A673 (cell line): ENCODE measurements at places on chromosomes 16 and 17. TPM values are rescaled to one million over a fixed set of nuclear protein-coding genes. Genes with fewer than 3 reads are reported as not detected.

Gene CPNE2
- total RNA-seq, result 38.1 and 43.6 TPM in 2 replicates

Gene CACNA1G
- 7.1 and 10.8 TPM in 2 replicates for total RNA-seq

Gene LGALS9B
- total RNA-seq, result not detected in 2 replicates

Gene CNGB1
- total RNA-seq, result not detected in 2 replicates

Gene DGKE
- total RNA-seq, result 9.7 and 10.0 TPM in 2 replicates

GRCh38 chr17:1367351-1367745 lies 32.7 kb downstream of the YWHAE start:
- no peak overlapping the region for H3K4me3 ChIP-seq
- H3K36me3 ChIP-seq, result peaks cover 23% of the 10 kb centered on the region
- peak overlapping the region; percentile 49 for H3K27ac ChIP-seq
- DNase-seq, result no peak

- peak within 1 kb of the TSS; percentile 61 for H3K4me3 ChIP-seq
- DNase-seq, result peak; percentile 64
- peak within 1 kb of the TSS; percentile 68 for H3K27ac ChIP-seq
- no peaks in the 10 kb centered on the region for H3K36me3 ChIP-seq
Measured at GRCh38 chr16:89093602-89094251, at the start of gene ACSF3. Gene ACSF3 (plus strand): TSS chr16:89093852. CDS start chr16:89100682, 6,830 bp downstream.

DNA sequence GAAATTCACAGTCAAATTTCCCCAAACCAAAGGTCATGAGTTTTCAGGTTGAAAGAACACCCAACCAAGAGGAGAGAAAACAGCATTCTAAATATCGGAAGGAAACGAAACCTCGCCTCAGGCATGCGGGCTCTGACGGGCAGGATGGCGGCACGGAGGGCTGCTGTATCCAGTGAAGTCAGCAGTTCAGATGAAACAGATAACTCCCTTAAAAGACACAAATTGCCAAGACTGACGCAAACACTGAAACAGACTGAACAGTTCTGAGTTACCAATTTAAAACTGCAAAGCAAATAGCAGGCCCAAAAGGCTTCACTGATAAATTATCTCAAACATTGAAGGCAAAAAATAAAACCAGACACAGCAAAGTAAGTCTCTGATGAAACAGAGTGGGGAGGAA lies 20.6 kb upstream of the CDH15 start:
- H3K4me1 ChIP-seq, result no peaks in the 10 kb centered on the region
- no peaks in the 10 kb centered on the region for H3K27me3 ChIP-seq
- H3K36me3 ChIP-seq, result no peaks in the 10 kb centered on the region
- DNase-seq, result no peak

DNA sequence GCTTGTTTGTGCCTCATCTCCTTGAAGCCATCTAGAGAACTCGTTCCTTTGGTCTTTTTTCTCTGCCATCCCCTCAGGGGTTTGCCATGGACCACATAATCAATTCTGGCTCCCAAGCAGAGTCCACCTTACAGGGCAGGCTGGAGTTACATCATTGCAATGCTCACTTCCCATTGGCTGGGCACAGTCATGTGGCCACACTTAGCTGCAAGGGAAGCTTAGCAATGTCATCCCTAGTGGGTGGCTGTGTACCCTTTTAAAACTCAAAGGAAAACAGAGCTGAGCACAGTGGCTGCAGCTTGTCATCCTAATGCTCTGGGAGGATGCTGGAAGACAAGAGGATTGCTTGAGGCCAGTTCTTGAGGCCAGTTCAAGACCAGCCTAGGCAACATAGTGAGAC lies 41.9 kb upstream of the POLR3E start:
- no peak overlapping the region for H3K27ac ChIP-seq
- DNase-seq, result no peak
- peaks cover 2% of the 10 kb centered on the region for H3K36me3 ChIP-seq
- H3K27me3 ChIP-seq, result no peaks in the 10 kb centered on the region

- H3K36me3 ChIP-seq, result no peaks in the 10 kb centered on the region
- DNase-seq, result no peak
- H3K27ac ChIP-seq, result no peak within 1 kb of the TSS
- no peaks in the 10 kb centered on the region for H3K4me1 ChIP-seq
- no peaks in the 10 kb centered on the region for H3K27me3 ChIP-seq
- no peak within 1 kb of the TSS for H3K4me3 ChIP-seq
Measured at GRCh38 chr17:35752945-35753764, at the start of gene GAS2L2. Gene GAS2L2 (minus strand): TSS chr17:35753239. CDS start chr17:35752850, 389 bp downstream.

DNA sequence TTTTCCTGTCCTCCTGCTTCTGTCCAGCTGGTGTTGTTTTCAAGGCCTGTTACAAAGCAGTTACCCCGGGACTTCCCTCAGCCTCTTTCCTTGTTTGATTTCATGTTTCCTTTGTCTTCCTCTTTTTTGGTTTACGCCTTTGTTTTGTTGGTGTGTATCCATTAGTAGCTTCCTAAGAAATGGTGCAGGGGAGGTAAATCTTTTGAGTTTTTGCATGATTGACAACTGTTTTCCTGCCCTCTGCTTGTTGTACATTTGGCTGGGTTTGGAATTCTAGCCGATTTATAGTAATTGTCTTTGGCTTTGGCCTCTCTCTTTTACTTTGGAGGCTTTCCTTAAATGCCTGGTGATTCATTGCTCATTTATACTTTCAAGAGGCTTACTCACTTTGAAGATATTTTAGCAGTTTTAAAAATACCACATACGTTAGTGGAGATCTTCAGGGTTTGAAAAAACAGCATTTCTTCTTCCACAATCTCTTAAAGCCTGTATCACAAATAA lies 32.8 kb downstream of the DNAH2 start:
- H3K27me3 ChIP-seq, result no peaks in the 10 kb centered on the region
- H3K4me3 ChIP-seq, result no peak overlapping the region
- no peak overlapping the region for H3K27ac ChIP-seq
- no peak for DNase-seq
- peaks cover 5% of the 10 kb centered on the region for H3K4me1 ChIP-seq

- peak overlapping the region; percentile 81 for H3K4me3 ChIP-seq
- peaks cover 27% of the 10 kb centered on the region for H3K36me3 ChIP-seq
- H3K27ac ChIP-seq, result no peak overlapping the region
- no peaks in the 10 kb centered on the region for H3K27me3 ChIP-seq
Measured at GRCh38 chr16:19716183-19716582, 1.8 kb downstream of the KNOP1 start.
